ENCODE measurements at places on chromosomes 13 and 19.
A peak's percentile ranks its signal among the peaks of the same experiment; 100 is the strongest.

GRCh38 chr19:35549879-35550523 lies 4.6 kb downstream of the TMEM147 start:
- H3K27ac ChIP-seq: no peak overlapping the region
- H3K36me3 ChIP-seq: no peaks in the 10 kb centered on the region
- H3K27me3 ChIP-seq: no peaks in the 10 kb centered on the region
- peaks cover 9% of the 10 kb centered on the region for H3K4me1 ChIP-seq
- no peak overlapping the region for H3K4me3 ChIP-seq

GRCh38 chr19:3653865-3654513 lies 27.4 kb upstream of the CACTIN start:
- no peak for DNase-seq
- peaks cover 14% of the 10 kb centered on the region for H3K4me1 ChIP-seq
- H3K27ac ChIP-seq: no peak overlapping the region

DNA sequence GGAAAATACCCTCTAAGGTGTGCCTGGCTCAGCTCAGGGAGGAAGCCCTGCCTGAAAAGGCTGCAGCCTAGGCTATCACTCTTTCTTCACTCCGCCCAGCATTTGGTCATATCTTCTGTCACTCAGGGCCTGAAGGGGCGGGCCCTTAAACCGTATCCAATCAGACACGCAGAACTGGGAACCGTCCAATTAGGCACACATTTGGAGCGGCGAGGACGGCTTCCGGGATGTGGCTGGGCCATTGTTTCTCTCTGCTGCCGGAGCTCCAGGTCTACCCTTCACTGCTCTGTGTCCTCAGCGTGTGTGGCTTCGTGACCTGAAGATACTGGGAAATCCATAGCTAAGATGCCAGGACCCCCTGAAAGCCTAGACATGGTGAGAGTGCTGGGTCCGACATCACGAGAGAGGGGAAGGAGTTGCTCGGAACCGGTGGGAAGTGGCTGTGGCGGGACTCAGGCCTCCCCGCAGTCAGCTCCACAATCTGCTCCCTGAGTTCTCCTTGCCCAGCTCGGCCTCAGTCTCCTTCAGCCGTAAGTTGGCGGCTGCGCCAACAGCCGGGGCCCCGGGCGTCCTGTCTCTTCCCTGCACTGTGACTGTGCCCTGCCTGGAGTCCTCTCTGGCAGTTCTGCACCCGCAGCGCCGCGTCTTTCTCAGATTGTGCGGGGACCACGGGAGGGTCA lies at the start of gene ZNF493:
ZNF493 (plus strand) TSS at position 241 of the 680 bp plus-strand sequence; CDS start at position 346, 105 bp downstream.
- H3K4me1 ChIP-seq: no peaks in the 10 kb centered on the region
- DNase-seq: peak; percentile 90
- peaks cover 7% of the 10 kb centered on the region for H3K36me3 ChIP-seq

DNA sequence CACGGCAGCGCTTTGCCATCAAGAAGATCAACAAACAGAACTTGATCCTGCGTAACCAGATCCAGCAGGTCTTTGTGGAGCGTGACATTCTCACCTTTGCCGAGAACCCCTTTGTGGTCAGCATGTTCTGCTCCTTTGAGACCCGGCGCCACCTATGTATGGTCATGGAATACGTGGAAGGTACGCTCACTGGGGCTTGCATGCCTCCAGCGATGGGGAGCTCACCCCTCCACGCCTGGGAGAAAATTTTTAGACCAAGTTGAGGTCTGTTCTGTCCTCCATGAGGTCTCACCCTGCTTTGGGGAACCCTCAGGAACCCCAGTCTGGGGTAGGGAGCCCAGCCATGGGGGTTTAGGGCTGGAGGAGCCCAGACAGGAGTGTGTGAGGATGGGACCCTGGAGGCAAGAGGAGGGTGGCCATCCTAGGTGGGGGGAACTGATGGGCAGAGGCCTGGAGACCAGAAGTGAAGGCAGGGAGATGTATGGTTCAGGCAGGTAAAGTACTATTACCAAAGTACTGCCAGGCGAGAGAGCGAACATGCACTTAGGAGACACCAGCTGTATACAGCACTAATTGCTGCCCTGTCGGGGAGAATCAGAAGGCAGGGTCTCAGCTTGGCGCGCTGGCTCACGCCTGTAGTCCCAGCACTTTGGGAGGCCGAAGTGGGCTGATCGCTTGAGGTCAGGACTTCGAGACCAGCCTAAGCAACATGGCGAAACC lies 22.3 kb upstream of the PIK3R2 start:
- no peak overlapping the region for H3K27ac ChIP-seq
- DNase-seq: no peak
- H3K4me1 ChIP-seq: no peaks in the 10 kb centered on the region
- H3K27me3 ChIP-seq: no peaks in the 10 kb centered on the region
- H3K36me3 ChIP-seq: no peaks in the 10 kb centered on the region

DNA sequence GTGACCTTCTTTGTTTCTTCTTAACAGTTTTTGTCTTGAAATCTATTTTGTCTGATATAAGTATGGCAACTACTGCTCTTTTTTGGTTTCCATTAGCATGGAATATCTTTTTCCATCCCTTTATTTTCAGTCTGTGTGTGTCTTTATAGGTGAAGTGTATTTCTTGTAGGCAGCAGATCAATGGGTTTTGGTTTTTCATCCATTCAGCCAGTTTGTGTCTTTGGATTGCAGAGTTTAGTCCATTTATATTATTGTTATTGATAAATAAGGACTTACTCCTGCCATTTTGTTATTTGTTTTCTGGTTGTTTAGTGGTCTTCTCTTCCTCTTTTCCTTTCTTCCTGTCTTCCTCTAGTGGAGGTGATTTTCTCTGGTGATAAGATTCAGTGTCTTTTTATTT lies 54.4 kb downstream of the ZNF136 start:
- H3K36me3 ChIP-seq: no peaks in the 10 kb centered on the region
- no peaks in the 10 kb centered on the region for H3K4me1 ChIP-seq
- no peak overlapping the region for H3K27ac ChIP-seq
- no peak overlapping the region for H3K4me3 ChIP-seq
- no peak for DNase-seq
- H3K27me3 ChIP-seq: no peaks in the 10 kb centered on the region

GRCh38 chr19:29014857-29015436 lies 198.0 kb downstream of the UQCRFS1 start:
- no peak for DNase-seq
- H3K4me1 ChIP-seq: no peaks in the 10 kb centered on the region
- no peak overlapping the region for H3K4me3 ChIP-seq
- no peaks in the 10 kb centered on the region for H3K36me3 ChIP-seq
- H3K27me3 ChIP-seq: no peaks in the 10 kb centered on the region
